Activated CD4-positive, alpha-beta T cell treated with anti-CD3 and anti-CD28 coated beads for 24 hours (primary cell): ENCODE measurements at places on chromosomes 6 and 20.

- DNase-seq, result no peak
Observed at GRCh38 chr6:156875062-156875461, 97.9 kb downstream of the ARID1B start.

DNA sequence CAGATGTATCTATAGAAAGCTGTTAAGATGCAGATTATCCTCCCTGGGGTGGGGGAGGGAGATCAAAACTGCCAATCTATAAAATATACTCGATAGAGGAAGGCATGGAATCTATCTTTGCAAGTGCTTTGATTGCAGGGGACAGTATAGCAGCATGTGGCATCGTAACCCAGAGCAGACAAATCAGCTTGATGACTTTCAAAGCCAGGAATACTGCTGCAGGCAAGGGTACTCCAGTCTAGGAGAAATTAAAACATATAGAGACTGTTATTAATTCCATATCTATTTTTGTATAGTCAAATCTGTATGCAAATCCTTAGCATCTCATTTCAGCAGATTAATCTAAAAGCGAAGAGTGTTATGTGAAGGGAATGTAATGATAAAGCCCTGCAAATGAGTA is 159.4 kb downstream of the MMS22L start:
- no peak for DNase-seq

DNA sequence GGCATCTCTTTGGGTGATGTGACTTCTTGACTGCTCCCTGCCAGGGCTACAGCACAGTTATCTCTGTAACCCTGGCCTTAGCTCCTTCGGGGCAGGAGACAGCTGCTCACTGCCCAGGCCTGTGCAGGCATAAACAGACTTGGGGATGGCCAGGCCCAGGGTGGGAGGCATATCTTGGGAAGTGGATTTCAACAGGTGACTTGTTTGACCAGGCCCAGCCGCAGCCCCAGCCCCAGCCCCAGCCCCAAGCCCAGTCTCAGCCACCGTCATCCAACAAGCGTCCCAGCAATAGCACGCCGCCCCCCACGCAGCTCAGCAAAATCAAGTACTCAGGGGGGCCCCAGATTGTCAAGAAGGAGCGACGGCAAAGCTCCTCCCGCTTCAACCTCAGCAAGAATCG is 7.5 kb downstream of the MEA1 start:
- no peak for DNase-seq

GRCh38 chr6:42720739-42721138 is 1.7 kb downstream of the PRPH2 start:
- no peak for DNase-seq

DNA sequence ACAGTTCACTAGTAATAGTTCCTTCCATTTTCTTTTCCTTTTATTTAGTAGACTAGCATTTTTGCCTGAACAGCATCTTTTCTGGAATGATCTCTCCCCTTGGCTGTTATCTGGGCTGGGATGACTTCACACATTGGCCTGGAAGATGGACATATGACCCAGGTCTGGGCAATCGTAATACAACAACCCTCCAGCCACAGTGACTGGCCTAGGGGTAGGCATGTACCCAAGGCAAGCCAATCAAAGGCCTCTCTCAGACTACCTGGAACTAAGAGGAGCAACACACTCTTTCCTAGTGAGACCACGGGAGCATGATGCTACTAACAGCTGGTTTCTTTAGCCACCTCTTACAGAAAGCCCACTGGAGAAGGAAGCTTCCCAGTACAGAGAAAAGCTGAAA is 252.2 kb downstream of the GMPR start:
- DNase-seq, result no peak
